Activated gamma-delta T cell (primary cell): ENCODE measurements at places on chromosomes 2 and 18.

DNA sequence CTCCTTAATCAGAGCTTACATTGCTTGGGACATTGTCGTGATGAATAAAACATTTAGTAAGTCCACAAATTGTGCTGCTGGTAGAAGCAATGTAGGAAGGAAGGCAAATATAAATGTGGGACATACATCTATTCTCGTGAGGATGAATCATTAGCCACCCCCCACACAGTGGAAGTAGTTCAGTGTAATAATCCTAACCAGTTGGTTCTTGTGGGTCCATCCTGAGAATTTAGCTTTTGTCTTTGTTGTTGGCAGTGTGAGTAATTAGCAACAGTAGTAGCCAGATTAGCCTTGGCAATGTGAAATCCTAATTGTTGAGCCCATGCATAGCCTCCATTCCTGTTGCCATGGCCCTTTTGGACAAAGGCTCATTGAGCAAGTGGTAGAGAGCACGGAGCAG is 532.1 kb downstream of the FBXO15 start:
- no peak for DNase-seq

- no peak for DNase-seq
Observed at GRCh38 chr2:200335657-200336056, 29.2 kb downstream of the SPATS2L start.

- no peak for DNase-seq
Observed at GRCh38 chr18:57439985-57440330, 4.8 kb downstream of the ONECUT2 start.

- no peak for DNase-seq
Observed at GRCh38 chr18:55031979-55032378, 72.7 kb upstream of the CCDC68 start.

GRCh38 chr18:31664101-31664500 is 20.3 kb downstream of the B4GALT6 start:
- DNase-seq: no peak

DNA sequence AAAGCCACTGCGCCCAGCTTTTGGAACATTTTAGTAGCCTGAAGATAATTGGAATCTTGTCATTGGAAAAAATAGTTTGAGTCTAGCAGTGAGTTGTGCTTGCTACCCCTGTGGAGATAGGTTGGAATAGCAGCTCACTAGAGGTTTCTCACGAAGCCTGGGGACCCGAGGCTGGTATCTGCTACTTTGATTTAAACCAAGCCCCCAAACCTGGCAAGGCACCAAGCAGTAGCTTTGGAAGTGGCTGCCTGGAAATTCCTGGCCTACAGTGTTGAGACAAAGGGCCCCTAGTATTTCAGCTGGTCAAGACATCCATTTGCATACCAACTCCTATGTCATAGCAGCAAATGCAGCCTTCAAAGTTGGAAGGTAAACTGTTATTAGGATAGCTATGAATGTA is 42.1 kb downstream of the NOP58 start:
- no peak for DNase-seq

DNA sequence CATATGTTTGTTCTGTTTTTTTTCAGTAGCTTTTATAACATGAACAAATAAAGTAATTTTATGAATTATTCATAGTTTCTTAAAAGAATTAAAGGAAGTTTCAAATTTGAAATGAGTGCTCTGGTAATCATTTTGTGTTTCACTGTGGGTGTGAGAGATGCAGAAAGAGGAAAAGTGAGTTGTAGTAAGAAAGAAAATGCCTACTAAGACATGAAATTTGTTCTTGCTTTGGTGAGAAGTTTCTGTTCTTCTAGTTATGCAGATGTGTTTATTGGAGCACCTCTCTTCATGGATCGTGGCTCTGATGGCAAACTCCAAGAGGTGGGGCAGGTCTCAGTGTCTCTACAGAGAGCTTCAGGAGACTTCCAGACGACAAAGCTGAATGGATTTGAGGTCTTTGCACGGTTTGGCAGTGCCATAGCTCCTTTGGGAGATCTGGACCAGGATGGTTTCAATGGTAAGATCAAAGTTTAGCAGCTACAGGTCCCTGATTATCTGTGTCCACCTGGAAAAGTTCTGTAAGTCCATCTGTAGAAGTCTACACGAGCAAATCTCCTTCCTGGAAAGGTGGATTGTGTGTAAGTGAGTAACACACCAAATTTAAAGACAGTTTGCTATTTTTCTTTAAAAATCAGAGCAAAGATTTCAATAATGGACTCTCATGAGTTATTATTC is 51.4 kb downstream of the ITGAV start:
- DNase-seq: no peak

DNA sequence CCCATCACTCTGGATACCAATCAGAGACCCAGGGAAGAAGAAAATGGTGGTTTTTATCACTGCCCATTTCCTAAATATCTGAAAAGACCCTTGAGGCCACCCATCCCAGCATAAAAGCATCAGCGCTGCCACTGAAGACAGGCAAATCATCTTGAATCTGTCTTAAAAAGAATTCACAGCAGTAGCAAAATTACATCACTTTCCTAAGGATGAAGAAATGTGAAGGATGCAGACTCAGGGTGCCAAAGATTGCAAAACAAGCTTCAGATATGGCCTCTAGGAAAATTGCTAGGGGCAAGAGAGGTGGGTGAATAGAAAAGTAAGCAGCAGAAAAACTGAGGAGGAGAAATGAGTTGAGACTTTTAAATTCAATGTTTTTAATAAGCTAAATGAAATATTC is 70.0 kb downstream of the SLC25A12 start:
- no peak for DNase-seq

- DNase-seq: no peak
Observed at GRCh38 chr2:68653538-68653982, 10.2 kb downstream of the PROKR1 start.

GRCh38 chr2:1448009-1448408 is 34.7 kb downstream of the TPO start:
- DNase-seq: no peak

- DNase-seq: no peak
Observed at GRCh38 chr2:83459456-83459855, 999.6 kb downstream of the SUCLG1 start.

DNA sequence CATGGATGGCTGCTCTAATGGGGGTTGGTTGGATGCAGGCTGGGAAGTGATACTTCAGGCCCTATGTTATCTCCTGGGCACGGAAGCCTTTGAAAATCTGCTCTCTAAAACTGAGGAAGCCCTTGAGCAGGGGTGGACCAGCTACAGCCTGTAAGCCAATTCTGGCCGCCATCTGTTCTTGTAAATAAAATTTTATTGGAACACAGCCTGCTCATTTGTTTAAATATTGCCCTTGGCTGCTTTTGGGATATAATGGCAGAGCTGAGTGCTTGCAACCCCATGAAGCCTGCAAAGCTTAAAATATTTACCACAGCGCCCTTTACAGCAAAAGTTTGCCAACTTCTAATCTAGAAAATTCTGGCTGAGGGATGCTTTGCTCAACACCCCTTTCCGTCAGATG is 11.9 kb upstream of the IGFBP2 start:
- DNase-seq: no peak

GRCh38 chr2:36452260-36452659 is 96.7 kb downstream of the CRIM1 start:
- no peak for DNase-seq

DNA sequence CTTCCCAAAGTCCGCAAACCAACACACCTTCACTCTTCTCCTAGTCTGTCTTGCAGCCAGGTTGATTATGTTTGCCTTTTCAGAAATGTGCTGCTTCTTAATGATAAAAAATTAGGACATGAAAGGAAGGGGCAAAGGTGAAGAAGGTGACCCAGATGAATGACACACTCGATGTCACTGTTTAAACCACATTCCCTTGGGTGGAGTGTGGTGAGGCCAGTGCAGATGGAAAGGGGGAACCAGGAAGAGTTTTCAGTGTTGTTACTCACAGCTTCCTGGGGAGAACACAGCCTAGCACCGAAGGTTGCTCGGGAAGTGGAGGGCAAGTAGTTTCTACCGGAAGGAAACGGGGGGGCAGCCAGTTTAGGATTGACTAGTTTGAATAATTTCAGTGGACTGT is 57.2 kb upstream of the BOD1L2 start:
- DNase-seq: no peak

- no peak for DNase-seq
Observed at GRCh38 chr2:241894681-241895426, 25.3 kb downstream of the RTP5 start.

DNA sequence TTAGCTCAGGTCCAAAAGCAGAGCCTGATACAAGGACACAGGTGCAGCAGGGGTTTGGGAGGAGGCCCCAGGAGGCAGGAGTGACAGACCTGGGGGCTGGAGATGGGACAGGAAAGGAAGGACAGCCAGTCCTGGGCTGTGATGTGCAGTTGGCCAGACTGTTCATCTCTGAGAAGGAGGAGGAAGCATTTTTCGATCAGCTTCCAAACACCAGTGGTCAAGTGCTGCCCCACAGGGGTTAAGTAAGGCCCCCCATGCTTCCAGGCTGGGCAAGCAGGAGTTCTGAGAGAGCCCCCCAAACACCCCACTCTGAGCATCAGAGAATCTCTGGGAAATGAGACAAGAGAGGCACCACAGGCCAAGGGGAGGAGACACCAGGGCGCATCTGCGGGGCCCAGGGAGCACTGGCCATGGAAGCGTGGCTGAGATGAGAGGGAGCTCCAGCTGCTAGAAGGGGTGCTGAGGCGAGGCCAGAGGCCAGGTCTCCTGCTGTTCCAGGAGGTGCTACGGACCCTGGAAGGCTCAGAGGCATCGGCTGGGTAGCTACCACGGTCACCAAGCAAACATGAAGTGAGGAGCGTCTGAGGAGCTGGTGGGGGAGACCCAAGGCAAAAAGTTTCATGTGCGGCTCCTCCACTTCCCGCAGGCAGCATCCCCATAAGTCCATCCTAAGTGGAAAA is 5.6 kb upstream of the HDAC4 start:
- no peak for DNase-seq

DNA sequence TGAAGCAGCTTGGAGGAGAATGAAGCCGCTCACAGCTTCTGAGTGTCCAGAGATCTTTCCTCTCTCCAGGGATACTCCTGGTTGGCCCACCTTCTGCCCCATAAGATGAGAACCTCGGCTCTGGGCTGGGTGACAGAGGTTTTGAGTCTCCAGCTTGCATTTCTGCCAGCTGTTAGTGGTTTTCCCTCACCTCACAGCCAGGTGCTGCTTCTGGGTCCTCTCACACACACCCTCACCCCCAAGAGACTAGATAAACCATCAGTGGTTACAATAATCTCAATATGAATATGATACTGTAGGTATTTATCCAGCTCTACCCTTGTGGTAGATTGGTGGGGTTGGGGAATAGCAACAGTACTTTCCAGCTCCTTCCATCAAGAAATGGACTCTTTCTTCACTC is 161.7 kb upstream of the SIX3 start:
- no peak for DNase-seq

DNA sequence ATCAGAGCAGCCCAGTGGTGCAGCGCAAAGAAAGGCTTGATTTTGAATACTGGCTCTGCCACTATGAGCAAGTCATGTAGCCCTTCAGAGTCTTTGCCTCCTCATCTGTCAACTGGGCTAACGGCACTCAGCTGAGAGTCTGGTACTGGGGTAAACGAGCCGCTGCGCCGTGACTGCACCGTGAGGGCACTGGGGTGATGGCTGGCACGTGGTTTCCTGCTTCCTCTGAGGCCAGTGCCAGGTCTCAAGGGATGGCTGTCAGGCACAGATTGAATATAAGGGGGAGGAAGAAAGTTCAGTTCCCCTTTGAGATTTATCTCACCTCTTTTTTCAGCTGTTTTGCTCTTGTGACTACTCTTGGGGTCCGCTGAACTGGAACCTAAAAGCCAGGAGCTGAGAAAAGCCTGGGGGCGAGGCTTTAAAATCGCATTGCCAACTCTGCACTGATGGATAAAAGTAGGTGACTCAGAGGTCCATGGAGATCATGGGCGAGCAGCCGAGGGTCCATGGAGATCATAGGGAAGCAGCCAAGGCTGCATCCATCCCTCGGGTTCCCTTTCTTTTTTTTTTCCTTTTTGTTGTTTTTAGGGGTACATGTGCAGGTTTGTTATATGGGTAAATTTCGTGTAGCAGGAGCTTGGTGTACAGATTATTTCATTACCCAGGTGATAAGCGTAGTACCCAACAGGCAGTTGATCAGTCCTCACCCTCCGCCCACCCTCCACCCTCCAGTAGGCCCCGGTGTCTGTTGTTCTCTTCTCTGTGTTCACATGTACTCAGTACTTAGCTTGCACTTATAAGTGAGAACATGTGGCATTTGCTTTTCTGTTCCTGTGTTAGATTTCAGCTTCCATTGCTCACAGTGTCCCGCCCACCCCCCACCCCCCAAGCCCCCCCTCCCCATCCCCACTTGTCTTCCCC is 114.3 kb downstream of the SPP2 start:
- peak; percentile 45 for DNase-seq

DNA sequence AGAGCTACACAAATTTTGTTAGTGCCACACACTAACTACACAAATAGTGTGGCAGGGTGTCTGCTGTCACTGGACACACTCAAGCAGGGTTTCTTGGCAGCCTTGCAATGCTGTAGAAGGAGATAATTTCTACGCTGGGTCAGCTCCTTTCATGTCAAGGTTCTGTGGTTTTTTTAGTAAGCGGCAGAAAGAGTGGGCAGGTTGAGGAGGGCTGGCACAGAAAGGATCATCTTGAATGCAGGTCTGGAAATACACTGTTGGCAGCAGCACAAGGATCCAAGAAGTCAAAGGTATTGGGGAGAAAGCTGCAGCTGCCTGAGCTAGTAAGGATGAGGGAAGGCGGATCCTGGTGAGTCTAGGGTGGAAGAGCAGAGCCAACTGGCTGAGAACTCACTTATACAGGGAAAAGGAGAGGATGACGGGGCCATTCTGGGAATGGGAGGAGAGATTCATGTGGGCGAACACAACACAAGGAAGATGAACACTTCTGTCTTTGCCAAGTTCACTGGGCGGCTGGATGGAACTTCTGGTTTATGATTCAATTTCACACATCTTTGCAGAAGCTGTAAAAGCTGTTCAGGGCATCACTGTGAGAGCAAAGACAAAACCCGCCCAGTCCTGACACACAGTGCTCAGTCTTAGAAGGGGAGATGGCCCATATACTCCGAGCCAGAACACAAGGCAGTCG is 16.9 kb upstream of the CYRIA start:
- no peak for DNase-seq

- no peak for DNase-seq
Observed at GRCh38 chr2:237966250-237966564, 607 bp upstream of the UBE2F start.

DNA sequence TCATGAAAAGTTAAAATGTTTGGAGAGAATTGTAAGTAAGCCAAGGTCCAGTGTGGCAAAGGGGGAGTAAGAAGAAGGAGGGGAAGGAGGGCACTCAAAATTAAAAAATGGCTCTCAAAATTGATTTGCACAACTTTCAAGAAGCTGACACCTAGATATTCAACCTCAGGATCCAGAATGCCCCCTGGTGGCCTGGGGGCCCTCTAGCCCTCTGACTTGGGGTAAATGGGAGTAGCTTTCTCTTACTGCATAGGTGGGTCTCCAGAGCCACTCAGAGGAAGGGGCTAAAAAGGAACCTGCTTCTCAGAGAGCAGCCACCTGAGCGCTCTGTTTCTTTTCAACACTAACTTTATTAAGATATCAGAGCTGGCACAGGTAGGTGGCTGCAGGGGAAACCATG is 968.5 kb downstream of the BCL11A start:
- no peak for DNase-seq

GRCh38 chr2:179965291-179966258 is 41.5 kb downstream of the CWC22 start:
- DNase-seq: no peak

GRCh38 chr18:22640281-22640842 is 222.6 kb upstream of the CTAGE1 start:
- no peak for DNase-seq

GRCh38 chr2:154698296-154698720 is at the start of gene KCNJ3:
KCNJ3 (plus strand) TSS chr2:154698695; CDS start chr2:154698776, 81 bp downstream.
- no peak for DNase-seq

GRCh38 chr18:72360634-72361033 is 183.5 kb downstream of the CBLN2 start:
- DNase-seq: no peak

- no peak for DNase-seq
Observed at GRCh38 chr18:55138401-55138800, 179.1 kb upstream of the CCDC68 start.
